ENCODE measurements at places on chromosomes 16 and 17. TPM values are rescaled to one million over a fixed set of nuclear protein-coding genes. Genes with fewer than 3 reads are reported as not detected.

The SLC6A2 gene
- not detected for total RNA-seq

The CISD3 gene
- total RNA-seq: 65.7 TPM

The FTO gene
- 77.2 TPM for total RNA-seq

The MFAP4 gene
- total RNA-seq: 63.4 TPM

The MYH13 gene
- total RNA-seq: not detected

The NDRG4 gene
- total RNA-seq: 1,429 TPM

The MAP2K6 gene
- 0.88 TPM for total RNA-seq

The FOXF1 gene
- 0.24 TPM for total RNA-seq

The CLEC3A gene
- total RNA-seq: not detected

The KRTAP16-1 gene
- total RNA-seq: not detected

The USP43 gene
- 0.41 TPM for total RNA-seq

The GPR139 gene
- not detected for total RNA-seq

The LRRC75A gene
- total RNA-seq: 0.69 TPM

The ASPHD1 gene
- not detected for total RNA-seq

The DNAH17 gene
- total RNA-seq: not detected

The LGALS9B gene
- total RNA-seq: not detected

The KCNH6 gene
- not detected for total RNA-seq

All from heart left ventricle (tissue), 16 donors.